ENCODE measurements at places on chromosomes 5 and 9.

DNA sequence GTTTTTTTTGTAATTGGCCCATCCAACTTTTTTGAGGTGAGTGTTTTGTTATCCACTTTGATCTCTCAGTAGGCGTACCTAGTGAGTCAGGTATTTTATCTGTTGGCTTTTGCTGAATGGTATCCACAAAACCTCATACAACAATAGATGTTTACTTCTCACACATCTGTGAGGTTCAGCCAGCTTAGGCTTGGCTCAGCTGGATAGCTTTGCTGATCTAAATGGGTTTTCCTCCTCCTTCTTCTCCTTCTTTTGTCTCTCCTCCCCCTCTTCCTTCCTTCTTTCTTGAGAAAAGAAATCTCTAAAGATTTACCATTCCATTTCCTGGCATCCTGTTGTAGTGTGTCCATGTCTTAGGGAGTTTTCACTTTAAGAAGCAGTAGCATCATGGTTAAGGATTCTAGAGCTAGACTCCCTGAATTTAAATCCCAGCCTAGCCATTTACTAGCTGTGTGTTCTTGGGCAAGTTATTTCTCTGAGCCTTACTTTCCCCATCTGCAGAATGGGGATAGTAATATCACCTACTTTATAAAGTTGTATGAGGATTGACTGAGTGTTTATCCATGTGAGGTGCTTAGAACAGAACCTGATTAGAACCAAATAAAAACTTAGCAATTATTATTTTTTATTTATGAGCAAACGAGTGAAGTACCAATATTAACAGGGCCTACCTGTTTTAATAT is 126.3 kb downstream of the ARHGAP26 start:
- DNase-seq, result no peak

GRCh38 chr9:72564479-72565281 is 43.3 kb downstream of the TMC1 start:
- DNase-seq, result no peak

DNA sequence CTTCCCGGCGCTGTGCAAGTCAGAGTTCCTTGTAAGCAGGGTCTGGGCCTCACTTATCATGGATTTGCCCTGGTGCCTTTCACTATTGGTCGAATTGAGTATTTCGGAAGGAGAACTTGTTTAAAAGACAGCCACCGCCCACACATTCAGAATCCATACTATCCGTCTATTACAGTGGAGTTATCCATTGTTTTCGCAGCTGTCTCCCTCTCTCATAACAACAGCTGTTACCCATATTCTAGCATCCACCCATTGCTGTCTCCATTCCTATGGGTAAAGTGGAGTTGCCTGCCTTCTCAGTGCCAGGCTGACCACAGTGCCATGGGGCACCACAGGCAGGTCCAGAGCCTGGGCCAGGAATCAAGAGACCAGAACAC is 20.2 kb downstream of the FAXDC2 start:
- no peak for DNase-seq

- DNase-seq, result no peak
Observed at GRCh38 chr5:149993471-149993870, 7.0 kb downstream of the TIGD6 start.

DNA sequence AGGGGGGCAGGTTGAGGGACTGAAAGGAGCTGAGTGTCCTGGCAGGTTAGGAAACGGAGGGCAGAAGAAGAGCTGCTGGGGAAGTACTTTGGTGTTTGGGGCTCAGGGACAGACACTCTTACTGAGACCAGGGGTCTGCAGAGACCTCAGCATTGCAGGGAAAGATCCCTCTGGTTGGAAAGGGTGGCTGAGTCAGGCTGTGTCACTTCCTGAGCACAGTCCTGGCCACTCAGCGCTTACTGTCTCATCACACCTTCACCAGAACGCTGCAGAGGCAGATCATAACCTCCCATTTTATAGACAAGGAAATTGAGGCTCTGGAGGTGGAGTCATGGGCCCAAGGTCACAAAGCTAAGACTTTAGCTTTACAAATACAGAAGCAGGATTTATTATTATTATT is 54.3 kb downstream of the LMX1B start:
- DNase-seq, result no peak

DNA sequence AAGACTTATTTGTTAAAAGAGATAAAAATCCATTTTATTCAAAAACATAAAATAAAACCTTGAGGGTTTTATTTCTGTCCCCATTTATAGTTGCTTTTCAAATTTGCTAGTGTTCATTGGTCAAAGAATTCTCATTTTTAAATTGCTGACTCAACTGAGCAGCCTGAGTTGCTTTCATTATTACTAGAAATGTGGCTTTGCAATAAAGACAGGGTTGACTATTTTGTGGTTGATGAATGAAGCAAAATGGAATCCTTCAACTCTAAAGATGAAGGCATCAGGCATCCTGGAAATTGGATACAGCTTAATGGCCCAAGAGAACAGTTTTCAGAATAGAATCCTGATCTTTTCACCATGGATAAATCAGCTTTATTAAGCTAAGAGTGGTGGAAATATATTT is 23.9 kb upstream of the PPP3R2 start:
- no peak for DNase-seq

DNA sequence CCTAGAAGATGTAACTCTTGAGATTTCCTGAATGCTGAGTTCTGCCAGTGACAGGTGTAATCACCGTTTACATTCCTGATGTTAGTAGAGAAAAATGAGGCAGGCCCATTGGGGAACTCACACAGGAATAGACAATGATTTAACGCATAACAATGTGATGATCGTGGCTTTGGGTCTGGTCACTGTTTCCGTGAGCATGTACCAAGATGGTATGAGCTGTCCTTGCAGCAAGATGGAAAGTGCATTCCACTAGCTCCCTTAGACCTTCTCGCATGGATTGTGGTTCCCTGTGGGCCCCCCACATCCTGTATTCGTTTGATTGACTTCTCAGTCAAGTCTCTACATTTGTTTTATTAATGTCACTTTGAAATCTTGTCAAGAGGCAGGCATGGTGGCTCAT is 124.0 kb upstream of the DAP start:
- no peak for DNase-seq

DNA sequence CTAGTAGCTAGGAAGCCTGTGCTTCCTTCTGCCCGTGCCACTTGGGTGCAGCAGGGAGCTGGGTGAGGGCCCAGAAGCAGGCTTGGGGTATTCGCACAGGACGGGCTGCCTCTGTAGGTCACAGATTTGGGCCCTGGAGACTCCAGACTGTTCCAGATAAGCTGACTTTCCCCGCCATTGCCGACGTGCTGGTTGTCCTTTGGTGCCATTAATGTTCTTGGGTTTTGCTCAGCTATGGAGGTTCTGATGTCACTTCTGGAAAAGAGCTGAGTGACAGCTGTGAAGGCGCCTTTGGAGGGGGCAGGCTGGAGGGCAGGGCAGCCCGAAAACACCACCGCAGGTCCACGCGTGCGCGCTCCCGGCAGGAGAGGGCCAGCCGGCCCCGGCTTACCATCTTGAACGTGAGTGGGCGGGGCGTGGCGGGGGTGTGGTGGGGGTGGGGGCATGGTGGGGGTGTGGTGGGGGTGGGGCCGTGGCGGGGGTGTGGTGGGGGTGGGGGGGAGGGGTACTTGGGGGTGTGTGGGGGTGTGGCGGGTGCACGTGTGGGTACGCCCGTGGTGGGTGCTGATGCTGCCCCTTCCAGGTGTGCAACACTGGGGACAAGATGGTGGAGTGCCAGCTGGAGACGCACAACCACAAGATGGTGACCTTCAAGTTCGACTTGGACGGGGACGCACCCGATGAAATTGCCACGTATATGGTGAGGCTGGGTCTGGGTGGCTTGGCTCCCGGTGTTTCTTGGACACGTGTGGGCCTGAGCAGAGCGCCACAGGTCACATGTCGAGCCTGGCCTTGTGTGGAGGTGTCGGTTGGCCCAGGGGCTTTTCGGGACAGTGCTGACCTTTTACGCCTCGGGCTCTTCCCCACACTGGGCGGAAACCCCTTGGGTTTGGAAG is 79.6 kb downstream of the WNK2 start:
- no peak for DNase-seq

GRCh38 chr9:134647359-134648080 is 5.9 kb downstream of the COL5A1 start:
- DNase-seq, result no peak

- no peak for DNase-seq
Observed at GRCh38 chr9:17782430-17783149, 203.7 kb downstream of the SH3GL2 start.

DNA sequence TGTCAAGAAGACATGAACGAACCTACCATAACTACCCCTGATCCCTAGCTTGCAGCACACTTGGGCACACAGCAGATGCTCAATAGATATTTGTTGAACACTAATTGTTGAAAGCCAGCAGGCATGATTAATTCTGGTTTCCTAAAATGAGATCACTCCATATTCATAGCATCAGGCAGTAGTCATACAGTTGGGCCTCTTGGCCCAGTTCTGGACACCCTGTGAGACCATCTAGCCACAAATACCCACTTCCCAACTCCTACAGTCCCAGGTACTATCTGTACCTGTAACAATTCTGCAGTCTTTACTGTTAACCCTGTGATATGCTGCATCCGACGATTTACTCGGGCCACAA is 24.2 kb downstream of the P4HA2 start:
- DNase-seq, result no peak

DNA sequence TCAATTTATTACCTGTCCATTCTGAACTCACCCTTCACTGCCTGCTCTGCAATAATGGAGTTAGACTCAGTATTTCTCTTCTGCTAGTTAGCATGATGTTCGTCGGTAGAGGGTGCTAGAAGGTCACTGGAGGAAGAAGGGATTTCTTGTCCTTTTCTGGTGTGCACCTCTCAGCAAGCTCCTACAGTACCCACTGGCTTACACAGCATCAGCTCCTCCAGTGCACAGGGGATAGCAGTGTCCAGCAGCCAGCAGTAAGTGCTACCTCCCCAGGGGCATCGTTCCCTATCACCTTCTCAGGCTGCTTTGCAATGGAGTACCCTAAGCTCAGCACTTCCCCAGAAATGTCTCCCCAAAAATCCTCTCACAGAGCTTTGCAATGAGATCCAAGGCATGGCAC is 45.9 kb upstream of the APC start:
- no peak for DNase-seq

GRCh38 chr5:160105686-160106360 is 13.4 kb downstream of the PWWP2A start:
- no peak for DNase-seq

DNA sequence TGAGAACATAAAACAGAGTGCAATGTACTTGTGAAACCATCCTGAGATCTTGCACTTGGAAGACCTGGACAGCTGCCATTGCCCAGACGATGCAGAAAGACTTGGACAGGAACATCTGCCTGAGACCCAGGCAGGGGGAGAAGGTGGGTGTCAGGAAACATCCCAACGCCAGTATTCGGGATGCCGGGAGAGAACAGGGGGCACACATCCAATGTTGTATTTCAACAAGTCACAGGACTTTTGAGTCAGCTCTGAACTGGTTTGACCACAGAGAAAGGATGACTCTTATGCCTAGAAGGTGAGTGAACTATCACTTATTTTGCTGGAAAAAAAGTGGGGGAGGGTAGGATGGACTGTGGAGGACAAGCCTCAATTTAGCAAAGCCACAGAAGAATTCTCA is 124.6 kb downstream of the ROR2 start:
- DNase-seq, result no peak

DNA sequence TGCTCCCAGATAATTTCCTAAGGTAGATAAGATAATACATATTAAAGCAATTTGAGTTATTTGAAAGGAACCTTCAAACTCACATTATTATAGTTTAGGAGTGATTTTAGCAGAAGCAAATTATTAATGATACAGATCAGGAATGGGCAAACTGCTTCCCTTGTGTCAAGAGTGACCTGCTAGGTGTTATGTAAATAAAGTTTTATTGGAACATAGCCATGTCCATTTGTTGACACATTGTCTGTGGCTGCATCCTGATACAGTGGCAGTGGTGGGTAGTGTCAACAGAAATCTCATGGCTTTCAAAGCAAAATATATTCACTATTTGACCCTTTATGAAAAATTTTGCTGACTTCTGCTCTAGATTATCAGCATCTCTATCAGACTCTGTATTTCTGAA is 11.4 kb upstream of the BASP1 start:
- no peak for DNase-seq

DNA sequence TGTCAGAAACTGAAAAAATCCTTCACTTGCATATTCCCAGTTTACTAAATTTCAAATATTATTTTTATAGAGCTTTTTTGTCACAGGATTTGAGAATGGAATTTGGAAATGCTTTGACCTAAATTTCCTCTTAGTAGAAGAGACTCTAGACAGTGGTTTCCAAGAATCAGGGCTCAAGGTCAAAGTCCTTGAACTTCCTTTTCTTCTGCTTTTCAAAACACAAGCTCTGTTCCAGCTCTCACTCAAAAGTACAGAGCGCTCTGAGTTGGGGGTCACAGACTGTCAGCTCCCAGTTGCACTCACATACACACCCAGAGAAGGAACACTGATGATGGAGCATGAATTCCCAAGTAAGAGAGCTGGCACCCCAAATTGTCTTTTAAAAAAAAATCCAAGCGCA is 394.2 kb downstream of the MLLT3 start:
- no peak for DNase-seq

- DNase-seq, result no peak
Observed at GRCh38 chr9:98516205-98516896, 192.4 kb downstream of the GABBR2 start.

DNA sequence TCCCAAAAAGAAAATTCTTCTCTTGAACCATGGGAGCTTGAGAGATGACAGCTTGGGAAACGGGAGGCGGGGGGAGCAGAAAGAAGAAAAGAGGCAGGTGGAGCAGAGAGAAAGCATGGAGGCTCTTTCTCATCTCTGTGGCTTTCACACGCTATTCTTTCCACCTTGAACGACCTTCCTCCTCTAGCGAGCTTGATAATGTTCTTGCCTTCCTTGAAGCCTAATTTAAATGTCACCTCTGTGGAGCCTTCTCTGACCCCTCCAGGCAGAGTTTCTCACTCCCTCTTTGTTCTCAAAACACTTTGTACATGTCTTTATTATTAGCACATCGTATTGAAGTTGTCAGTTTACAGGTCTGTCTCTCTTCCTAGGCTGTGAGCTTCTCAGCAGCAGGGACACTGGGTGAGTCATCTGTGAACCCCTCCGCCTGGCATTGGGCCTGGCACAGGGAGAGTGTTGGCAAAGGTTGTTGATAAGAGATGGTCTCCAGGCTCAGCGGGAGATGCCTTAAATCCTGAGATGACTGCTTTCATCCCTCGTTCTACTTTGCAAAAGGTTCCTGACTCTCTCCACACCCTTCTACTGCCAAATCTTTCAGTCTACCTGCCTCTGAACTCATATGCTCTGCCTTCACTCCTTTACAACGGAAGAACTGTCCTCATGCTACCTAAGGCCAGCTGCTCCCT is 14.1 kb upstream of the STRBP start:
- DNase-seq, result no peak

DNA sequence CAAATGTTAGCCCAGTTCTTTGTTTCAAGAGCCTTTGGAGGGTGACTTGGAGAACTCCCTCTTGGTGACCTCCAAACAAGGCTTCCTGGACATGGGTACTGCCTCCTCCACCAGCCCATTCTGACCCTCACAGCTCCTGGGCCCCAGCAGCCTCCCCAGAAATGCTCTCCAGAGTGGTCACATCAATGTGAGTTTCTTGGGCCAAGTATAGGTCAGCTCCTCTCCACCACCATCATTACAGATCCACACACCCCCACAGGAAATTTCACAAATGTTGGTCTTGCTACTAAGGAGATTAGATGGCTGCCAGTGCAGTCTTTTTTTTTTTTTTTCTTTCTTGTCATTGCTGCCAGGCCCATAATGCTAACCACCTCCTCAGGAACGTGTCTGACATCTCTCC is 410.7 kb downstream of the DTWD2 start:
- no peak for DNase-seq

- DNase-seq, result peak; percentile 96
Observed at GRCh38 chr9:130997925-130998596, 10.9 kb upstream of the LAMC3 start.

All from D721Med (cell line).